ENCODE measurements at places on chromosomes 7 and 10.

GRCh38 chr10:131419797-131420196, 108.3 kb upstream of the TCERG1L start:
- no peak for DNase-seq

DNA sequence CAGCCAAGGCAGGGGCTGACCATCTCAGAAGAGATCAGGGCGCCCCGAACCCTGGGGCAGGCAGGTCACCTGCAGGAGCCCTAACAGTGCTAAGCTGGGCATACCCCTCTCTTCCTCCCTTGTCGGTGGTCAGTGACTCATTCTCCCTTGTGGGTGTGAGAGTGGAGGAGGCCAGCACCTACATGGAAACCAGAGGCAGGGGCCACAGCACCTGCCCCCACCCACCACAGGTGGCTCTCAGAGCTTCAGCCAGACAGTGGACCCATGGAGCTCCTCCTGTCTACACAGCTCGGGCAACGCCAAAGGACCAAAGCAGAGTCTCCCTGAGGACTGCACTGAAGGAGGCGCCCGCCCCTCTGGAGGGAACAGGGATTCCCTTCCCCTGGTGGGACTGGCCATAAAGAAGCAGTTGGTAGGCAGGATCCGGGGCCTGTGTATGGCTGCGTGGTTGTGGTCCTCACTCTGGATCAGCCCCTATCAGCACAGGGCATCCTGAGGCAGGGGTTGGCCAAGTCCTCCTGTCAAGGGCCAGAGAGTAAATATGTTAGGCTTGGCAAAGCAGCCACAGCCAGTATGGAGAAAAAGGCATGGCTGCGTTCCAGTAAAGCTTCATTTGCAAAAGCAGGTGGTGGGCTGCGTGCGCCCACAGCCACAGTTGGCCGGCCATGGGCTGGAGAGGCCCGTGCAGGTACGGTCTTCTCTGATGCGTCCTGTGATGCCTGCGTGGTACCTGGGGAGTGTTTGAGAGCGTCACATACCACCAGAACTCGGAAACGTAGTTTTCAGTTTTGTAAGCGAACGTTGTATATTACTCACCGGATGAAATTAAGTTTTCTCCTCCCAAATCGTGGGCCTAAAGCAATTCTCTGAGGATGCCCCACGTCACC, 198.2 kb downstream of the EBF3 start:
- DNase-seq = no peak

GRCh38 chr7:33788531-33788930, 116.8 kb upstream of the BMPER start:
- DNase-seq = no peak

- DNase-seq = no peak
Measured at GRCh38 chr10:120052964-120053702, 160.6 kb downstream of the SEC23IP start.

Data from NCI-H460 (cell line).